Stimulated activated naive CD8-positive, alpha-beta T cell treated with anti-CD3 and anti-CD28 coated beads, Interleukin-15, Interleukin-2, amounts not matched to agents 100 U/mL and 50 U/mL, for 24 hours (primary cell): ENCODE measurements at places on chromosomes 4 and X.

- no peak for DNase-seq
Observed at GRCh38 chrX:46759645-46759974, 692 bp upstream of the SLC9A7 start.

- no peak for DNase-seq
Observed at GRCh38 chr4:76904646-76905190, 6.8 kb upstream of the SOWAHB start.

GRCh38 chr4:105755375-105755774, 46.8 kb downstream of the GSTCD start:
- DNase-seq = no peak

DNA sequence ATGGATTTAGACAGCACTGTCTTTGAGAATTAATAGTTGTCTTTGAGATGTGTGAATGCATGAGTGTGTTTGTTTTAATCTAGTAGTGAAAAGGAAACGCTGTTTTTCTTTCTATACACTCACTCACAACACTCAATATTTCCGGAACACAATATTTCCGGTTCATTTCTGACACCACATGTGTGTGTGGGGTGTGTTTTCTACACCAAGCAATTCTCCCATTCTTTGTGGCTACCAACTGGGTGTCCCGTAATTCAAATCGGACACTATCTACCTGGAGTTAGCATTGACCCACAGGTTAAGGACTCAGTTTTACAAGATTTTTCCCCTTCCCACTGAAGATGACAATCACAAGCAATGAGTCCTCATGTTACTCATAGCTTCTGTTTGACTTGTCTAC, 113.9 kb downstream of the SNCA start:
- DNase-seq = no peak

- DNase-seq = no peak
Observed at GRCh38 chrX:37746951-37747350, 32.9 kb upstream of the CYBB start.

- DNase-seq = no peak
Observed at GRCh38 chr4:110091434-110092140, 106.8 kb downstream of the ELOVL6 start.

GRCh38 chr4:41409594-41409895, 128.4 kb upstream of the LIMCH1 start:
- DNase-seq = no peak

- DNase-seq = no peak
Observed at GRCh38 chr4:24775032-24775605, 20.3 kb upstream of the SOD3 start.

DNA sequence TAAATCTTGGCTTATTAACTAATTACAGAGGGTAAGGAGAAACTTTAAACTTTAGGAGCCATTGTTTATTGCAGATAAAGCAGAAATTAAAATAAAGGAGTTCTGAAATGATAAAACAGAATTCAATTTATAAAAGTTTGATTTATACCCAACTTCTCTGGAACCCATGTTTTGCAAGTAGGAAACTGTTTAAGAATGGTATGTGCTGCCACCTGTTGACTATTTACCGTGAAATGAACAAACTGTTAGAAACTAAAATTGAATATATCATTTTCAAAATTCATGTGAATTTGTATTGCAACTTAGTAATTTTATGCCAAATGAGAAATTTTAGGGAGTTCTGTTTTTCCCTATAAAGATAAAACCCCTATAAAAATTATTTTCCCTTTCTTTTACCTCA, 11.0 kb upstream of the TBC1D8B start:
- no peak for DNase-seq

GRCh38 chrX:11244636-11245035, 48.6 kb upstream of the AMELX start:
- no peak for DNase-seq

GRCh38 chr4:5709207-5709575, 832 bp upstream of the EVC2 start:
- DNase-seq = no peak
